ENCODE measurements at places on chromosomes 4 and X. TPM values are rescaled to one million over a fixed set of nuclear protein-coding genes. Genes with fewer than 3 reads are reported as not detected.

- no peak for DNase-seq
Measured at GRCh38 chr4:174553828-174554227, 31.5 kb upstream of the HPGD start.

DNA sequence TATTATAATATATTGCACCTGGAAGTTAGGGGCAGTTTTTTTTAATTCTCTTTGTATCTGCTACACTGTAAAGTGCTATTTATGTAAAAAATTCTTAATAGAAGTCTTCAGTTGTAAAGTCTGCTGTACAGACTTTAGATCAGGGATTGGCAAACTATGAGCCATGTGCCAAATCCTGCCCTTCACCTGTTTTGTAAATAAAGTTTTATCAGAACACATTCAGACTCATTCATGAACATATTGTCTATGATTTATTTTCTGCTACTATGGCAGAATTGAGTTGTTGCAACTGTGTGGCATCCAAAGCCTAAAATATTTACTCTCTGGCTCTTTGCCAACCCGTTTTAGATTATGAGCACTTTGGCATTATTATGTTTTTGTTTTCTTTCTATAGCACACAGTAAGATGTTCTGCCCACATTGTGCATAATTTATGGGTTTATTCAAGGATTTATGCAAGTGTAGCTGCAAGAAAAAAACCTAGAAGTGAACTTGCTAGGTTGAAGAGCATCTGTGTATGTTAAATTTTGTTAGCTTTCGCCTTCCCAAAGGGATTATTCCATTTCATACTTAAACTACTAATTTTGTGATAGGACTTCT lies 56.9 kb downstream of the CLCN3 start:
- DNase-seq: no peak

- no peak for DNase-seq
Measured at GRCh38 chr4:155119006-155119405, 89.4 kb upstream of the NPY2R start.

GRCh38 chr4:24657768-24658617 lies 73.6 kb upstream of the DHX15 start:
- peak; percentile 51 for DNase-seq

DNA sequence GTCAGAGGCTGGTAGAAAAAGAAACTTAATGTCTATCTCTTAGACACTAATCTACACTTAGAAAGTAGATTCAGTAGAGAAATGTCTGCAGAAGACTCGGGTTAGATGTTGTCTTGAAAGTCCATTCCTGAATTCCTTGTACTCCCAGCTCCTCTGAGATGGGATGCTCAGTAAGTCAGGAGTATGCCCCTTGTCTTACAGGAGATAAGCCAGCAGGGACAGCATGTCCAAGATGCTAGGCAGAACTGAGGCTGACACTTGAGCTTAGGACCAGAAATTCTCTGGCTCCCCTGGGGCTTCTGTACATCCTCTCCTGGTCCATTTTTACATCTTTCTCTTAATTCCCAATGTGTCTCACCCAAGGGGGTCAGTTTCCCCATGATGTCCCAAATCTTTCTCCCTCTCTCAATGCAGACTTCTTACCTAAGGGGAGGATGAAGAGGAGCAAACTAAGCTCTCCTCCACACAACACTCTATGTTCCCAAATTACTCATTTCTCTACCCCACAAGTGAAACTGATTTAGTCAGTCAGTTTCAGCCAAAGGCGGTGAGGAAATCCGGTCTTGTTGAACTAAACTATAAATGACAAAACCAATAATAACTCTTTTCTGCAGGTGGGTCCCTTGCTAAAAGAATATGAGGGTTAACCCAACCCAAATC lies 558.2 kb upstream of the DIPK2B start:
- DNase-seq: peak; percentile 52

GRCh38 chrX:119325456-119325855 lies 73.7 kb upstream of the SLC25A43 start:
- no peak for DNase-seq

GRCh38 chr4:161829591-161829990 lies 334.2 kb downstream of the FSTL5 start:
- DNase-seq: no peak

DNA sequence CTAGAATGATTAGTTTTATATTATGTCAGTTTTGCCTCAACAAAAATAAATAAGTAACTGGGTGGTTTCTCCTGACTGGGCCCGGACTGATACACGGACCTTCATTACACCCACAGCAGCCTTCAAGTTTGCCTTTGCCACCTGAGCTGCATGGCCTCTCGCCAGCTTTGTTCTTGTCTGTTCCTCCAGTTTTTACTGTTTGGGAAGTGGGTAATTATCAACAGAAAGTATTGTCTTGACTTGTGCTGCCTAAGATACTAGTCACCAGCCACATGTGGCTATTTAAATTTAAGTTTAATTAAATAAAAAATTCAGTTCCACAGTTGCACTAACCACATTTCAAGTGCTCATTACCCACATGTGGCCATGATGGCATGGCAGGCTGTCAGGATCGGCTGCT lies 74.7 kb upstream of the INTU start:
- DNase-seq: no peak

DNA sequence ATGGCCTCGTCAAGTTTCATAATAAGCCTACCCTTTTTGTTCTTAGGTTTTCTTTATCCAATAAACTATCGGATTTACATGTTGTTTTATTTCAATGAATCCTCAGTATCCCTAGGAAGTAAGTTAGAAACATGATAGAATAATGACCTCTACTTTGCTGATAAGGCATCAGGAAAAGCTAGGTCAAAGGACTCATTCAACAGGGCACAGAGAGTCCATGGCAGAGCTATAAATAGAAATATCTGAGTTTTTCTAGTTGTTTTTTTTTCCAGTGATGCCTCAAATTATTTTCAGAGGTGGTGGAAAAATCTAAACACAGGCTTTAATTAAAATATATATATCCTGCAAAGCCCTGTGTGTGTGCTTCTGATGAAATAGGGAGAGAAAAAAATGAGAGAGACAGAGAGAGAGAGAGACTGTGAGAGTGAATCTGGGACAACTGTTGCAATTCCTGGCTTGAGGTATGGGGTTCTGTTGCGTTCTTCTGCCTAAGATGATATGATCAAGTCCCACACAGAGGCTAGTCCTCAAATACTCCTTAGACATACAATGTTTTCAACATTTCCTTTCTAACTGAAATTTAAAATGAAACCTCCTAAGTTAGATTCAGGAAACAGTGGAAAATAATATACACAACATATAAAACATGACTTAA lies 139.9 kb downstream of the HDX start:
- DNase-seq: no peak

GRCh38 chr4:686413-687040 lies 2.4 kb downstream of the SLC49A3 start:
- no peak for DNase-seq

DNA sequence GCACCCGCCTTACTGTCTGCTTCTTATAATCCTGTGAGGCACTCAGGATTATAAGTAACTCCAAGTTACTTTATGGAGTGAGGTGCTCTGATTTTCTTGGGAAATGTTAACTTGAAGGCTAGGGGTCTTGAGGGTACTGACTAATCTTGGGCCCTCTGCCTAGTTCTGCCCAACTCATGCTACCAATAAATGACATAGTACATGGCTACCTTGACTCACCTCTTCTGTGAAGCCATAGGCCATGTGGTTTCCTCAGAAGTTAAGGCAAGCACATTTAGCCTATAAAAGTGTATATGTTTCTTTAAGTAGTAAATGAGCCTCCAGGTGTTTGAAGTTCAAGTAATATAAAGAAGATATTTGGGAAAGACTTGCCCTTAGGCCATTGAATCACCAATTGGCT lies 99.8 kb upstream of the CASK start:
- DNase-seq: no peak

DNA sequence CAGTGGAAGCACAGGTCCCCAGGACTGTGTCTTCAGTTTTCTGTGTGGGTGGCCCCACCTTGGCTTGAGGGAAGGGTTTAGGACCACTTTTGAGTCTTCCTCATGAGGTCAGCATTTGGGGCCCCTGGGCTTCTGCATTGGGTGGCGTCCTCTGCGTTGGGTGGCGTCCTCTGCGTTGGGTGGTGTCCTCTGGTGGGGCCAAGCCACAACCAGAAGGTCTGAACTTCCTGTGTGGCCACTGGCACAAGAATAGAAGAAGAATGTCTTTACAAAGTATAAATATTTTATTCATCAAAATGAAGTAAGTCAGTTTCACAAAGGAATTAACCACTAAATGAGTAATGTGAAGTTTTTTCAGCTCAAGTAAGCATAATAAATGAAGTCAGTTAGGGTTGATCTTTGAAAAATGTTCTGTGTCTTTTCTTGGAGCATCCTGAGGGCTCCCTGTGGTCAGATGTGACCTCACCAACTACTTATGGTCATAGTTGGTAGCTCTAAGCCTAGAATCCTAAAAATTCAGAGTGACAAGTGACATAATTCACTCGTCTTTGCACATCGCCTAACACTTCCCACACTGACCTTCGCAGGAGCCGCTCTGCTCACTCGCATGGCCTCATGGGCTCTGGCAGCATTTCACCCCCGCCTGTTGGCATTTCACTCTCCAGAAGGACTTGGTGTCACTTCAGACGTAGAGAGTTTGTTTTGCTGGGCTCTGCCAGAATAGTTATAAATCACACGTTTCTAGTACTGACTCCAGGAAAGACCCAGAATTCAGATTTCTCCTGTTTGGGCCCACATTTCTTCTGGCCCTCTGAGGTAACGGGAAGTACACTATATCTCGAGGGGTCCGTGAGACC lies 39.0 kb upstream of the HGFAC start:
- DNase-seq: no peak

DNA sequence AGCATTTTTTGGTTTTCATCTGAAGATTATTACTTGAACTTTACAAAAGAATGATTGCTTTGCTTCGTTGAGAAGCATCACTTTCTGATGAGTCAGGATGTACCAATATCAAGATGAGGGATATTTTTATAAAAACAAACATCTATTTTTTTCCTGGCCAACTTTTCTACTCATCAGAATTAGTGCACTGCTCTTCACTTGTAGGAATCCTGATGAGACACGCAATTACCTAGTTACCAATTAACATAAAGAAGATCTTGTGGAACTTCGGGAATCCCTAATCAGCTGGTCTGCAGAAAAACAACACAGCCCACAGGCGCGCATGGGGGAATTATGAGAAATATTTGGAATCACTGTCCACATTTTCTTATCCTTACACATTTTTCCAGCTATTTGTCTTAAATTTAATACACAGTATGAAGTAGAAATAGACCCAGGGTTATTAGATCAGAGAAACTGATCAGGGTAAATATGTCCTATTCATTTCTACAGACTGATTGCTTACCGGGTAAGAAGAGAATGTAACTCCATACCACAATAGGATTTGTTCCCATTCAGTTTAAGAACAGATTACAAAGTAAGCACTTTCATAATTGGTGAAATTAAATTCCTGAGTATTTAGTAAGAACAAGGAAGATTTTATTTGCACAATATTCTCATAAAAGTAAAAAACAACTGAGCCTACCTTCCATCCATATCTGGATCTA lies 50.9 kb downstream of the MFAP3L start:
- DNase-seq: no peak

DNA sequence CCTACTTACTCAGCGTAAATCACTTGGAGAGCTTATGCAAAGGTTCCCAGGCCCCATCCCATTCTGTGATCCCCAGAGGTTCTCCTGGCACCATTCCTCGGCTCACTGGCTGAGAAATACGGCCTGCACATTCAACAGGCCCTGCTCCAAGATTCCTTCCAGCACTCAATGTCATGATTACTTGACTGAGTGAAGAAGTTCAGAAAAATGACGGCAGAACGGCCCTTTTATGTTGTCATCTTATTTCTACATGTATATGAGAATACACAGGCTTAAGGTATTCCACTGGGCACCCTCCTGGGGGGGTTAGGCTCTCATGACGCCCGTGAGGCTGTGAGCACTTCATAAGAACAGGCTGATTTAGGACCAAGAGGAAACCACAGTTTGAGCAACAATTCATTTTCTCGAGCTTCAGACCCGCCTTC lies 190.6 kb downstream of the NSUN7 start:
- no peak for DNase-seq

DNA sequence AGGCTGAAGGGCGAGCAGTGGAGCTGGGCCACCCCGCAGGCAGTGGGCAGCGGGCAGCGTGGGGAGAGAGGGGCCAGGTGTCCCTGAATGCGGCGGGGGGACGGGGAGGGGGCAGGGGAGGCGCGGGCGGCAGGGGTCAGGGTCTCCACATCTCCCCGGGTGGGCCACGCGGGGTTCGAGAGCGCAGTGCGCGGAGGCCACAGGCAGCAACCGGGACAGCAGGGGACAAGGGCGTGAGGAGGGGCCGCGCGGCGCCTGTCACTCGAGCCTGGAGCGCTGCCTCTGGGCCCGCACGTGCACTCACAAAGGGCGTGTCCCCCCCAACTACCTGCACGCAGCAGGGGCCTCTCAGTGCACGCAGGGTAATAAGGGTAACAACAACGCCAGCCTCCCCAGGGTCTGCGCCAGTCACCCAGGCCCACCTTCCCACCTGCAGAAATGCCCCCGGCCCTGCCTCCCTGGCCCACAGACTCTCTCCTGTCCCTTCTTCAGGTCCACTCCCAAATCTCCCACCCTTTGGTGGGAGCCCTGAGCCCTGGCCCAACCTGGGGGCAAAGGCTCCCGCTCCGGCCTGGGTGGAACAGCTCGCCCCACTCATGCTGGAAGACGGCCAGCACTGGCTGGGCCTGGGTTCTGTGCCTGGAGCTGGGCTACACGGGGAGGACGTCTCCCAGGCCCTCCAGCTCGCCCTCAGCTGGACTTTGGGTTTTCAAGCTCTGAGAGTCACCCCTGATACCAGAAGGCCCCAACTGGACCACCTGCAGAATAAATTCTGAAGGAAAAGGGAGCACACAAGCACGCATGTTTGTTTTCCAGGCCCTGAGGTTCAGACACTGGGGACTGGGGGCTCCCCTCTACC lies 53.2 kb downstream of the ZFYVE28 start:
- DNase-seq: peak; percentile 14

DNA sequence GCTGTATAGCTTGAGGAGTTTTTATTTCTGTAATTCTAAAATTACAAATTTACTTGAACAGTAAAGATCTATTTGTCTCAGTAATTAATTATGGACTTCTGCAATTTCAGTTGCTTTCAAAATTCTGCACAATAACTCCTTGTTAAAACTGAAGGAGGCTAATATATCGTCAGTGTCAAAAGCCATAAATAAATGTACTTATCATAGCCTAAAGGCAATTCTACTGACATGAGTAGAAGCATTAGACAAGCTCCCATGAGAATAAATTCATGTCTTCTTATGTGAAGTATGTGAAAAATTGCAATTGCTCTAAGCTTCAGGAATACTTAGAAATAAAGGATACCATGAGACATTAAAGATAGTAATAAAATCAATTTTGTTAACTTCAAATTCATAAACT lies 381.2 kb upstream of the PCDH10 start:
- no peak for DNase-seq

Gene BEND4
- total RNA-seq: 0.21 TPM

Gene CLDN34
- total RNA-seq: not detected

Gene CPZ
- not detected for total RNA-seq

Gene ZNF630
- total RNA-seq: 1.5 TPM

Gene CT45A5
- not detected for total RNA-seq

Gene RAB33A
- total RNA-seq: 29.6 TPM

Gene EDNRA
- total RNA-seq: not detected

Gene TMEM154
- total RNA-seq: 18.1 TPM

Gene TRPC5OS
- not detected for total RNA-seq

Gene ATP2B3
- not detected for total RNA-seq

Gene CSAG1
- not detected for total RNA-seq

All from activated CD4-positive, alpha-beta memory T cell treated with anti-CD3 and anti-CD28 coated beads for 36 hours (primary cell).